Cardiac ventricle fibroblast (primary cell): ENCODE measurements at places on chromosomes 2 and 18. TPM values are rescaled to one million over a fixed set of nuclear protein-coding genes. Genes with fewer than 3 reads are reported as not detected.

MAP2 gene
- total RNA-seq: 5.8 and 6.0 TPM in 2 replicates

GALNT13 gene
- total RNA-seq: 0.25 and 6.4 TPM in 2 replicates

LANCL1 gene
- total RNA-seq: 20.7 and 28.6 TPM in 2 replicates

ARHGAP25 gene
- total RNA-seq: 2.5 and 3.2 TPM in 2 replicates

KLHL29 gene
- 3.5 and 4.7 TPM in 2 replicates for total RNA-seq

CXCR1 gene
- not detected in 2 replicates for total RNA-seq

DSG4 gene
- not detected in 2 replicates for total RNA-seq

COX7A2L gene
- 131 and 147 TPM in 2 replicates for total RNA-seq

NR4A2 gene
- total RNA-seq: 0.19 and 1.6 TPM in 2 replicates

SIX3 gene
- total RNA-seq: not detected in 2 replicates

HOXD3 gene
- not detected in 2 replicates for total RNA-seq

FSIP2 gene
- total RNA-seq: under 0.01 TPM in 2 replicates

IL36B gene
- not detected in 2 replicates for total RNA-seq

POTEC gene
- not detected in 2 replicates for total RNA-seq
